ENCODE measurements at places on chromosomes 11 and 22.
A peak's percentile ranks its signal among the peaks of the same experiment; 100 is the strongest.

DNA sequence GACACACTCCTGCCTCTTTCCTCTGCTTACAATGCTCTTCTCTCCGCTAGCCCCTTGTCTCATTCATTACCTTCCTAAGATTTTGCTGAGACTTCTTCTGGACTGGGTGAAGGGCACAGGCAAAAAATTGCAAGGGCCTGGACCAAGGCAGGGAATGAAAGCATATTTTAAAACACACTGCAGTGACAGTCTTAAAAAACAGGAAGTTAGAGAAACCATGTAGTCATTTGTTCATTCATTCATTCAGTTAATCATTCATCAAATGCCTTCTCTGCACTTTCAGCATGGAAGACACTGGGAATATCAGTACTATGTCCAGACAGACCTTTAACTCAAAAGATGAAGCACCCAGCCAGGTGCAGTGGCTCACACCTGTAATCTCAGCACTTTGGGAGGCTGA is 44.9 kb upstream of the SWAP70 start:
- DNase-seq, result no peak

DNA sequence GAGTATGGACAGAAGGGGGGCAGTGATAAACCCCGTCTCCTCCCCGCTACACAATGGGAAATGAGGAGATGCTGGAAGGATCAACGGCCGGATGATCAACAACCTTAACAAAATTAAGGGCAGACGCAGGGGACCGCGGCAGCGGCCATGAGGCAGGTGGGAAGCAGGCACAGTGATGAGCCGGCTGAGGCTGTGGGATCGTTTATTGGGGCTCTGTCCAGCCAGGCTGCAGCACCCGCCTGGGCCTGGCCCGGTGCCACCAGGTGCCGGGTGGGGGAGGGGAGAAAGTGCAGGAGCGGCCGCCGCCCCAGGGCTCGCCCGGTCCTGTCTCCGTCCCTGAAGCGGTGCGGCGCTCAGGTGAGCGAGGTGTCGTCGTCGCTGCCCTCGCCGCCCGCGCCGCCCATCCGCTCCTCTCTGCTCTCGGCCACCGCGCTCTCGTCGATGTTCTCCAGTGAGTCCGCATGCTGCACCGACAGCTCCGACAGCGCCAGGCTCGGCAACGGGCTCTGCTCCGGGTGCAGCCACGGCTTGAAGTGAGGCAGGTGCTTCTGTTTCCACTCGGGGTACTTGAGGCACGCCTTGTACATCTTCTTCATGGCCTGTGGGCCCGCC is 2.4 kb upstream of the ARAP1 start:
- DNase-seq, result no peak

- DNase-seq, result no peak
Measured at GRCh38 chr11:3609416-3610265, 32.2 kb downstream of the ART5 start.

- DNase-seq, result no peak
Measured at GRCh38 chr11:63869683-63870082, 30.8 kb downstream of the MARK2 start.

GRCh38 chr11:119504371-119504770 is 81.4 kb upstream of the THY1 start:
- DNase-seq, result no peak

- DNase-seq, result no peak
Measured at GRCh38 chr11:78354408-78355308, 63.0 kb downstream of the GAB2 start.

- no peak for DNase-seq
Measured at GRCh38 chr22:35728639-35729308, 11.1 kb downstream of the APOL5 start.

DNA sequence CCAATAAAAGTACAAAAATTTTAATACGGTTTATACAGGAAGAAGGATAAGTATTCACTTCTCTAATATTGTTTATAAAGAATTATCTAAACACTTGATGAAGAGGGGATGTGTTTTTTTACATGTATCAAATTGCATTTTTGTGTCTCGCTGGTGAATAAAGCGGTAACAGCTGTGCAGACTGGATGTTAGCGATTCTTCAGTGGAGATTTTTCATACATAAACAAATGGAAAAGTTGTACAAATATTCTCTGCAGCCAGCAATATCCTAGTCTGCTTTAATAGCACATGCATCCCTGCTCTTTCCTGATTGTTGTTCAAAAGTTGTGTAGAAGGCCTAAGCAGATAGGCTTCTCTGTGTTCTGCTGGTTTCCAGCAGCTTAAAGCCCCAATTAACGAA is 369.3 kb downstream of the SOX6 start:
- DNase-seq, result no peak

DNA sequence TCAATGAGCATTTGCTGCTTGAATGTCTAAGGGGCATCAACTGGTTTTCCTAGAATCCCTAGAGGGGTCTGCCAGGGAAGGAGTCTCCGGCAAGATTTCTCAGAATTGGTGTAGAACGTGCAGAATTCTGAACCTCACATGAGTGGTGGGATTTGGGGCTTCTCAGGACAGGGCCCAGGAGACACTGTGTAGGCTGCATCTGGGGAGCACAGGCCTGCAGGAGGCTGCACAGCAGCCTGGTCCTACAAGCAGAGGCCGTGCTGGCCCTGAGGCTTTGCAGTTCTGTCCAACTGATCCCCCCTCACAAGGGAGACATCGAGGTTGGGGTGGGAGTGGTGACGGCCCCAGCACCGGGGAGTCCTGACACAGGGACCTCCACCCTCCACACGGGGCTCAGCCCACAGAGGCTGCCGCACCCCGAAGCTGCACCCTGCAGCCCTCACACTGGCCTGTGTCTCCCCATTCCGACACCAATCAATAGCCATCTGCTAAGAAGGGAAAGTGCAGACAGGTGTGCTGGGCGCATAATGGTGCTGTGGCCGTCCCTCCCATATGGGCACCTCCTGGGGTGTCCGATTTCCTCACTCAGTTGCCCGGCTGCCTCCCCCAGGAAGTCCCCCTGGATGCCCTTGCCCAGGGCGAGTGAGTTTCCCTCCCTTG is 688.1 kb downstream of the BRD1 start:
- no peak for DNase-seq

DNA sequence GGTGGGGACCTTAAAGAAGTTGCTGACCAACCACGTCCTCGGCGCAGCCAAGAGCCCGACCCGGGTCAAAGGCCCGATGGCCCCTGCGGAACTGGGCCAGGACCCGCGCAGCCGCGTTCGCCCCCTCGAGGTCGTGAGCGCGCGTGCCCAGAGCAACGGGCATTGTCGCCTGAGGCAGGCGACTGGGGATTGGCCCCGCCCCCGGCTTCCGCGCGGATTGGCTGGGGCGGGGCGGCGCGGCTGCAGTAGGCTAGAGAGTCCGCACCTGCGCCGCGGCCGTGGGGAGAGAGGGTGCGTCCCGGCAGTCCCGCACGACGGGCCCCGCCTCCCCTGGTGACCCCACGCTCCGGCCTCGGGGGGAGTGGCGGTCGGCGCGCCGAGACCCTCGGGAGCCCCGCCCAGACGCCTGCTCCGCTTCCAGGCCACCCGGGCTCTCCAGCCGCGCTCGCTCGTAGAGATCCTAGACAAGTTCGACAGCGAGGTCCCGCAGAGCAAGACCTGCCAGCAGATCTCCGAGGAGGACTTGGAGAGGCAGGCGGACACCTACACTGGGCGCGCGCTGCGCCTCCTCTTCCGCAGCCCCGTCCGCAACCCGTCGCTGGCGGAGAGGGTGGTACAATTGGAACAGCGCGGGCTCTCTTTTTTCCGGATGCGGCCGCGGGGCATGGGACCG is 8.3 kb upstream of the PPIL2 start:
- no peak for DNase-seq

GRCh38 chr11:18285841-18286240 is 19.8 kb downstream of the SAA1 start:
- no peak for DNase-seq

GRCh38 chr11:91164452-91164822 is 941.6 kb upstream of the CHORDC1 start:
- no peak for DNase-seq

- no peak for DNase-seq
Measured at GRCh38 chr11:35163702-35164496, 24.9 kb downstream of the CD44 start.

- no peak for DNase-seq
Measured at GRCh38 chr11:62131170-62131464, 7.3 kb downstream of the INCENP start.

DNA sequence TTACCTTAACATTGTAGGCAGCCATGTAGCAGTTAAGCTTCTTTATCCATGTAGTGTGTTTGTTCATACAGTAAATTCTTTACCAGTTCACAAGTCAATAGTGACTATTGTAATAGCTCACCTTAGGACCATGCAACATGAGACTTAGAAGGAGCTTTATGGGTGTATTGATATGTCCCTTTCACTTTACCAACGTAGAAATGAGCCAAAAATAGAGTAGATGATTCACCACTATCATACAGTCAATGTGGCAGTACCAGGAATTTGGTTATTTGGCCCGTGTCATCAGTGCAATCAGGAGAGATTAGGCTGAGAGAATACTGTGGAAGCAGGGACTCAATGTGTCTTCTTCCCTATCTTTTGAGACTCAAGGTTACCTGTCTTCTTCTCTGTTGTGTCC is 4.7 kb downstream of the ZDHHC13 start:
- DNase-seq, result no peak

GRCh38 chr22:25848954-25849353 is 107.0 kb downstream of the MYO18B start:
- no peak for DNase-seq

GRCh38 chr11:74020539-74020938 is 11.7 kb upstream of the UCP3 start:
- no peak for DNase-seq

DNA sequence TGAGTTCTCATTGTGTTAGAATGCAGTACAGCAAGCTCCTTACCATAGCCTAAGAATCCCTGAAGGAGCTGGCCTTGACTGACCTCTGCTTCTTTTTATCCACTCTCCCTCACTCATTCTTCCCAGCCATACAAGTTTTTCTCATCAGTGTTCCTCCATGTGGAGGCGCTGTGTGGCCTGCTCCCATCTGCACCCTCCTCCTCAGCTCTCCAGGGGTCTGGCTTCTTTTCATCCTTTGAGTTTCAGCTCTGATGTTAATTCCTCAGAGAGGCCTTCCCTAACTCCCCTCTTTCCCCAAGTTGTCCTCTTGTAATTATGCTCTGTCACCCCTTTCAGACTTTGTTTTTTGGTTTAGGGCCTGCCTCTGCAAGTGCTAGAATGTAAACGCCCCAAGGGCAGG is 144.8 kb downstream of the WNT7B start:
- DNase-seq, result no peak

DNA sequence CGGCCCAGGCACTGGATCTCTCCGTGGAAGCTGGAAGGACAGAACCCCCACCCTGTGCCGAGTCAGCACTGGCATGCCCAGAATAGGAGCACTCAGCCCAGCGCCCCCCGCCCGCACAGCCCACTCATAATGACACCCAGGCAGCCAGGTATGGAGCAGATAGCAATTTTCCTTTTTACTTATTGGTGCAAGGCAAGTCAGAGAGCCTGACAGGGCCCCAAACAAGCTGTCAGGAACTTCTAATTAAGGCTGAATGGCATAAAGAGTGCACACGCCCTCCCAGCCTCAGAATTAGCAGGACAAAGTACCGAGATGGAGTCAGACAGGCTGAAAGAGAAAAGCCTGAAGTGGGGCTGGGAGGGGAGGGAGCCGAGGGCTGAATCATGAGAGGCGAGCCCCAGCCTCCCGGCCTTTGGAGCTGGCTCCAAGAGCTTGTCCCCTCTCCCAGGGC is 76.9 kb downstream of the DSCAML1 start:
- no peak for DNase-seq

DNA sequence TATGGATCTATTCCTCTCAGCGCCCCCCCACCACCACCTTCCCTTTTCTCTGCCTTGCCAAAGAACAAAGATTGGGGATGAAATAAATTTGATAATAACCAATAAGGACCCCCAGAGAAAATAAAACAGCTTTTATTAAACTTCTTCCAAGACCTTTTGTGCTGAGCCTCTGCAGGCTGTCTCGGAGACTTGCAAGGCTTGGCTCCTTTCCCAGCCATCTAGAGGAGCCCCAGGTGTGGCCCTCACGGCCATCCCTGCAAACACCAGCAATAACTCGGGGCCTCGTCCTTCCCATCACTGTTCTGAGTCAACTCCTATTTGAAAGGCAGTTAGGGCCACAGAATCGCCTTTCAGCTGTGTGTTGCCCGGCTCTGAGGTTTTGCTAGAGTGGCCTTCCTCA is 51.2 kb upstream of the LMO1 start:
- DNase-seq, result no peak

- peak; percentile 8 for DNase-seq
Measured at GRCh38 chr22:22578702-22579424, 19.8 kb upstream of the PRAME start.

GRCh38 chr22:38246692-38247091 is 26.1 kb downstream of the TMEM184B start:
- no peak for DNase-seq

DNA sequence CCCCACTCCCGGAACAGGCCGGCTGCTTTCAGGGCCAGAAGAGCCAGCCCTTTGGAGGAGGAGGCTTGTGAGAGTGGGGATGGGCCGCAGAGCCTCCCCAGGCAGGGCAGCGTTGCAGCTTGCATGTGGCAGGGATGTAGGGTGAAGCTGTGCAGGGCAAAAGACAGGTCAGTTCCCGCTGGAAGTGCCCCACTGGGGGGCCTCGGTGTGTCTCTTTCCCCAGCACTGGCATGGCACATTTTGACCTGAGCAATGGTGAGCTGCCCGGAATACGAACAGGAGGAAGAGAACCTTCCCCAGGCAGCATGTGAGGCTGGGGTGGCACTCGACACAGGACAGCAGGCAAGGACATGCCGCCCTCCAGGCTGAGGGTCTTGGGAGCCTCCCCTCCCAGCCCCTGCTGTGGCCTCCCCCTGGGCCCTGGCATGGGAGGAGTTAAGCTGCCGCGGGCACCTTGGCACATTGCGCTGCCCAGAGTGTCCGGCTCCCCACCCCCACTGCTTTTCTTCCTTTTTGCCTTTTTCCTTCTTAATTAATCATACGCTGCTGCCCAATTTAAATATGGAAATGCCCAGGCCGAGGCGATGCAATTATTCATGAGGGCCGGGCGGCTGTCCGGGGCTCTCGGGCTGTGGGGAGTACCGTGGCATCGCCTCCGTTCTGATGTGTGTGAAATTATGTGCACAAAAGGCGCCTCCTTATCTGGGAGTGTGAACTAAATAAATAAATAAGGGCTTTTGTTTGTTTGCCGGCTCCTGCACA is 76.0 kb upstream of the WNT7B start:
- DNase-seq, result no peak

- no peak for DNase-seq
Measured at GRCh38 chr11:126375726-126376125, 20.2 kb downstream of the ST3GAL4 start.

GRCh38 chr11:60974726-60975125 is 3.2 kb downstream of the CD6 start:
- no peak for DNase-seq

- DNase-seq, result no peak
Measured at GRCh38 chr11:71995726-71996291, 2.9 kb upstream of the IL18BP start.

GRCh38 chr22:29647954-29648737 is 44.7 kb downstream of the NF2 start:
- no peak for DNase-seq

- no peak for DNase-seq
Measured at GRCh38 chr22:38841635-38842034, 2.2 kb downstream of the NPTXR start.

GRCh38 chr22:20124083-20124787 is 7.2 kb upstream of the TRMT2A start:
- no peak for DNase-seq

GRCh38 chr11:3143136-3143880 is 21.8 kb downstream of the OSBPL5 start:
- DNase-seq, result no peak

- DNase-seq, result no peak
Measured at GRCh38 chr11:96340555-96340885, 2.5 kb downstream of the MAML2 start.

- DNase-seq, result no peak
Measured at GRCh38 chr22:45504373-45505341, 2.0 kb downstream of the FBLN1 start.
